ENCODE measurements at places on chromosomes 1 and 21. TPM values are rescaled to one million over a fixed set of nuclear protein-coding genes. Genes with fewer than 3 reads are reported as not detected.
A peak's percentile ranks its signal among the peaks of the same experiment; 100 is the strongest.

Gene ANKRD45
- not detected for polyA plus RNA-seq

DNA sequence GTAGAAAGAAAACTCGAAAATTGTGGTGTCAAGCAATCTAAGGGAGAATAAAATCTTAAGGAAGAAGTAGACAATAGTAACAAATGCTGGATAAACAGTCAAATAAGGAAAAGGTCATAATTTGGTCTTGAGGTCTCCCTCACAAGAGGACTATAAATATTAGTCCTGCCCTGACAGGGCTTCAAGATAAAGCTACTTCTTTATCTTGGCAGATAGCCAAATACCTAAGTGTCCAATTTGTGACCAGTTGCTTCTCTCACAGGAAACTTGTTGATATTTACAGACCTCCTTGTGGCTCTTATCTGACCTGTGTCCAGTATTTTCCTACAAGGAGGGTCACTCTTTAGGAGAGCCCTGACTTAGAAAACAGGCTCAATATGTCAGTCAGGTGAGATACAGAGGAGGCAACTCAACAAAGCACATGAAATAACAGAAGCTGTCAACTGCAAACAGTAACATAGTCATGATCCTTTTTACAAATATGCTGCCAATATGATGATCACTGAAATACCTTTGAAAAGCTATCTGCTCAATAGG lies 88.8 kb downstream of the TNNI3K start:
- no peak overlapping the region for H3K27ac ChIP-seq
- H3K27me3 ChIP-seq = no peaks in the 10 kb centered on the region
- H3K4me3 ChIP-seq = no peak overlapping the region
- DNase-seq = peak; percentile 11

GRCh38 chr21:41630249-41630648 lies 122.3 kb upstream of the TMPRSS2 start:
- no peaks in the 10 kb centered on the region for H3K4me1 ChIP-seq
- H3K4me3 ChIP-seq = no peak overlapping the region
- DNase-seq = peak; percentile 52
- no peak overlapping the region for H3K27ac ChIP-seq
- H3K27me3 ChIP-seq = no peaks in the 10 kb centered on the region

Gene UQCRHL
- polyA plus RNA-seq = 3.4 TPM

DNA sequence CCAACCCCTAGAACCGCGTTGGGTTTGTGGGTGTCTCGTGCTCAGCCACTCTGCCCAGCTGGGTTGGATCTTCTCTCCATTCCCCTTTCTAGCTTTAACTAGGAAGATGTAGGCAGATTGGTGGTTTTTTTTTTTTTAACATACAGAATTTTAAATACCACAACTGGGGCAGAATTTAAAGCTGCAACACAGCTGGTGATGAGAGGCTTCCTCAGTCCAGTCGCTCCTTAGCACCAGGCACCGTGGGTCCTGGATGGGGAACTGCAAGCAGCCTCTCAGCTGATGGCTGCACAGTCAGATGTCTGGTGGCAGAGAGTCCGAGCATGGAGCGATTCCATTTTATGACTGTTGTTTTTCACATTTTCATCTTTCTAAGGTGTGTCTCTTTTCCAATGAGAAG lies 18.7 kb downstream of the TFF3 start:
- H3K27me3 ChIP-seq = no peaks in the 10 kb centered on the region
- no peaks in the 10 kb centered on the region for H3K36me3 ChIP-seq
- H3K4me1 ChIP-seq = no peaks in the 10 kb centered on the region
- no peak for DNase-seq
- no peak overlapping the region for H3K4me3 ChIP-seq

GRCh38 chr21:42423685-42424084 lies 20.0 kb downstream of the UBASH3A start:
- no peak overlapping the region for H3K27ac ChIP-seq
- DNase-seq = no peak
- H3K4me1 ChIP-seq = peaks cover 5% of the 10 kb centered on the region
- peaks cover 52% of the 10 kb centered on the region for H3K27me3 ChIP-seq
- H3K4me3 ChIP-seq = no peak overlapping the region

Gene CCDC181
- polyA plus RNA-seq = 0.95 TPM

DNA sequence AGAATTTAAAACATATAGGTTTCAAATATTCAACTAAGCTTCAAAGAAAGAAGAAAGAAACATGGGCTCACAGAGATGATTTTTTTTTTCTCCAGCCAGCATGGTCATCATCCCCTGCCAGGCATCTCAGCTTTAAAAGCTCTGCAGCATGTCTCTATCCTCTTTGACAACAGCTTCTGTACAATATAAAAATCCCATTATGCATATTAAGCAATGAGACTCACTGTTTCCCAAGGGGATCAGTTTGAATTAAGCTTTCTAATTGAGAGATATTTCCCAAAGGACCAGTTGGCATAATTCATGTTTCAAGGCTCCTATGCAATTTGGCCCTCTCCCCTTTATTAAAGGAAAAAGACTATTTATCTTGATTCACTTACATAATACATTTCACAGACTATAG lies 220.3 kb downstream of the GRIK1 start:
- H3K27me3 ChIP-seq = no peaks in the 10 kb centered on the region
- H3K36me3 ChIP-seq = no peaks in the 10 kb centered on the region
- H3K27ac ChIP-seq = no peak overlapping the region

GRCh38 chr21:29365661-29366265 lies 67.0 kb downstream of the BACH1 start:
- no peak for DNase-seq
- no peak overlapping the region for H3K27ac ChIP-seq
- no peaks in the 10 kb centered on the region for H3K4me1 ChIP-seq
- H3K4me3 ChIP-seq = no peak overlapping the region
- no peaks in the 10 kb centered on the region for H3K27me3 ChIP-seq

- H3K27ac ChIP-seq = no peak overlapping the region
- H3K27me3 ChIP-seq = no peaks in the 10 kb centered on the region
- H3K4me3 ChIP-seq = no peak overlapping the region
Measured at GRCh38 chr1:39751595-39751994, 12.9 kb downstream of the PPIE start.

DNA sequence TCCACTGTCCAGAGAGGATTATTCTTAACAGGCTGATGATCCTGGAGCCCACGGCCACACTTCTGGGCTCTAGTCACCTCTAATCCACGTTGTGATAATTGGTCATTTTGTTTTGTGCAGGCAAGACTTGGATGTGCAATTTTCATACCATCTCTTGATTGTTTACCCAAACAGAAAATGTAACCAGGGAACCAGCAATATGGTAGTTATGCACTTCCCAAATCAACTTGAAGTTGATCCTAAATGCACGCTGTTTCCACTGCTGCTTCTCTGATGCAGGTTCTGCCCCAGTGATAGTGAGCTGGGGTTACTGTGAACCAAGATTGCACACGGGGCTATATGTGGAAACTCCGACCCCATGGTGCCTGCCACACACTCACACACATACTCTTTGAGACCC lies 14.7 kb upstream of the KCNJ15 start:
- no peaks in the 10 kb centered on the region for H3K36me3 ChIP-seq
- peaks cover 8% of the 10 kb centered on the region for H3K4me1 ChIP-seq
- no peak overlapping the region for H3K27ac ChIP-seq
- DNase-seq = no peak
- H3K27me3 ChIP-seq = no peaks in the 10 kb centered on the region

DNA sequence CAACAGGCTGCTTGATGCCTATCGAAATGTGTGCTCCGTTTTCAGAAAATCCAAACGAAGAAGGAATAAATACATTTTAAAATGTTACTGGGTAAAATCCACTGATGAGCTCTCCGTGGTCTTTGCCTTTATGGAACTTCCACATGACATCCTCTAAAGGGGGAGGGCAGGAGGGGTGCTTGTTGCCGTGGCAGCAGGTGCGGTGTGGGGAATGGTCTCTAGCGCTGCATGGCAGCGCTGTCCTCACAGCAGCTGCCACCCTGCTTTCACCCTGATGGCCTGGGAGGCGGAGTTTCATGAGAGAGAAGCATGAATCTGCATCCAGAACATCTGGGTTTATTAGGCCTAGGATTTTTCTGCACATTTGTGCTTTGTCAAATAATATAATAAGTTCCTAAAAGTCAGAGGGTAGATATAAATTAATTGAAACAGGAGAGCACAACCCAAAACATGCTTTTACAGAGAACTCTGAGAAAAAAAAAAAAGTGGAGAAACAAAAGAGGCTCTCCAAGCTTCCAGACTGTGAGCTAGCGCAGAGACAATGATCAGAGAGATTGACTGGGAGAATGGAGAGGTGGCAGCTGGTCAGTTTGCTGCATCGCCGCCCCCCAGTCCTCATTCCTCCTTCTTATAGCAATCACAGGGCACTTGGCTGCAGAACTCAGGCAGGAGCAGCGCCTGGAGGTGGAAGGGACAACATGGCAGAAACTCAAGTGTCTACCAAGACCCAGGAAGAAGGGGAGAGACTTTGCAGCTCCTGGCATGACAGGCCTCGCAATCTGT lies 228.6 kb downstream of the DSCAM start:
- H3K27me3 ChIP-seq = no peaks in the 10 kb centered on the region
- DNase-seq = no peak
- H3K4me3 ChIP-seq = no peak overlapping the region
- no peak overlapping the region for H3K27ac ChIP-seq
- H3K36me3 ChIP-seq = no peaks in the 10 kb centered on the region

DNA sequence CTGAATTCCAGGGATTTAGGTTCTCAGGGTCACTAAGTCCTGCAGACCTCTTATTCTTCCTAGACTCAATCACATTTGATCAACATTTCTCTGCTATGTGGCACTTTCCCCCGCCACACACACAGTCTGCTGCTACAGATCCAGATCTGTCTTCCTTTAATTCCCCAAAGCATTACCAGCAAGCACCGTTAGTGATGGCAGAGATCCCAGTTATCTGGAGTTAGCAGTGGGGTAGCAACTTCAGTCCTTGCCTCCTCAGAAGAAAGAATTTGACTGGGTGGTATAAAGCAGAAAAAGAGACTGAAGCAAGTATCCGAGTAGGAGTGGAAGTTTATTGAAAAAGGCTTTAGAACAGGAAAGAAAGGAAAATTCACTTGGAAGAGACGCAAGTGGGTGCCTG lies 100.4 kb upstream of the ETV3 start:
- peaks cover 30% of the 10 kb centered on the region for H3K4me1 ChIP-seq
- no peak overlapping the region for H3K27ac ChIP-seq
- no peak for DNase-seq

- no peak overlapping the region for H3K27ac ChIP-seq
- DNase-seq = no peak
- peaks cover 54% of the 10 kb centered on the region for H3K4me1 ChIP-seq
- H3K4me3 ChIP-seq = no peak overlapping the region
Measured at GRCh38 chr21:26137379-26138060, 33.0 kb downstream of the APP start.

Gene GNG12
- polyA plus RNA-seq = 41.5 TPM

DNA sequence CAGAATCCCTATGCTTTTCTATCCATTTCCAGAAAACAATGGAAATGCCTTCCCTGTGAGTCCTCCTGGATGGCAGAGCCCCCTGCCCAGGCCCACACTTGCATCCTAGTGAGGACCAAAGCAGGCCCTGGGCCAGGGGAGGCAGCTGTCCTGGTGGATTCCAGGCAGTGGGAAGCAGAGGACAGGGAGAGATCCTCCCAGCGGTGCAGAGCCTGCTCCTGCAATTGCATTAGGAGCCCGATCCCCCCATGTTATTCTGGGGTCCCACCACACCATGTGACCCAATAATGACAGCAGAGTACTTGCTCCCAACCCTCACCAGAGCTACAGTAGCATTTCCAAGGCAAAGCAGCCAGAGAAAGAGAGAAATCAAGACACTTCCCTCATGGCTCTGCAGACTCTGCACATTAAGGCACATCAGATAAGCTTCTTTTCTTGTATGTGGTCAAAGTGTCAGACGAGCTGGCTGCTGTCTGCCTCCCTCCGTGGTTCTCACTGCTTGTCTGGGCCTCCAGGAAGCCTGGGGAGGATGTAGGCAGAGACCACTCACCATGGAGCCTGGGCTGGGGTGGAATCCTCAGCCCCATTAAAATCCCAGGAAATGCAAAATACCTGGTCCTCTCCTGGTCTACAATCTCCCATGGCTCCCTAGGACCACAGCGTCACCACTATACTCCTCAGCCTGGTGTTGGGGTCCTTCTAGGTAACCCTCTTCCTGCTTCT lies 54.9 kb upstream of the RUNX3 start:
- H3K4me3 ChIP-seq = no peak overlapping the region
- no peaks in the 10 kb centered on the region for H3K36me3 ChIP-seq
- H3K4me1 ChIP-seq = no peaks in the 10 kb centered on the region
- peaks cover 14% of the 10 kb centered on the region for H3K27me3 ChIP-seq
- no peak for DNase-seq
- no peak overlapping the region for H3K27ac ChIP-seq

DNA sequence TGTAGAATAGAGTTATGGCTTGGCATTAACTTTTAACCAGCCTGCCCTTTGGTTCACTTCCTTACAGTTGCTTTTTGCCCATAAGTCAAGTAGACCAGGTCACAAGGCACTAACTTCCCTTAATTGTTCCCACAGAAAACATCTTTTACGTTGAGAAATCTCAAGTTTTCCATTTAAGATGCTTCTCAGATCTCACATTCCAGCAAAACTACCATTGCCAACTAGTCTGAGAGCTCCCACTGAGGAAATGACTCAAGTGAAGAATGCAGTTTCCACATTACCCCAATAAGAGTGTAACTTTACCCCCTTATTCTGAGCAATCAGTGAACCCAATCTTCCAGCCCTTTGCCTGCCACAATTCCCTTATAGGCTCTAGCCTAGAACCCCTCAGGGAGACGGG lies 502.2 kb upstream of the OLFM3 start:
- H3K27ac ChIP-seq = no peak overlapping the region
- H3K4me3 ChIP-seq = no peak overlapping the region
- no peak for DNase-seq
- no peaks in the 10 kb centered on the region for H3K27me3 ChIP-seq

- H3K27me3 ChIP-seq = no peaks in the 10 kb centered on the region
- DNase-seq = no peak
- no peak overlapping the region for H3K4me3 ChIP-seq
- H3K27ac ChIP-seq = no peak overlapping the region
- no peaks in the 10 kb centered on the region for H3K4me1 ChIP-seq
- no peaks in the 10 kb centered on the region for H3K36me3 ChIP-seq
Measured at GRCh38 chr1:94004924-94005323, 95.7 kb upstream of the GCLM start.

DNA sequence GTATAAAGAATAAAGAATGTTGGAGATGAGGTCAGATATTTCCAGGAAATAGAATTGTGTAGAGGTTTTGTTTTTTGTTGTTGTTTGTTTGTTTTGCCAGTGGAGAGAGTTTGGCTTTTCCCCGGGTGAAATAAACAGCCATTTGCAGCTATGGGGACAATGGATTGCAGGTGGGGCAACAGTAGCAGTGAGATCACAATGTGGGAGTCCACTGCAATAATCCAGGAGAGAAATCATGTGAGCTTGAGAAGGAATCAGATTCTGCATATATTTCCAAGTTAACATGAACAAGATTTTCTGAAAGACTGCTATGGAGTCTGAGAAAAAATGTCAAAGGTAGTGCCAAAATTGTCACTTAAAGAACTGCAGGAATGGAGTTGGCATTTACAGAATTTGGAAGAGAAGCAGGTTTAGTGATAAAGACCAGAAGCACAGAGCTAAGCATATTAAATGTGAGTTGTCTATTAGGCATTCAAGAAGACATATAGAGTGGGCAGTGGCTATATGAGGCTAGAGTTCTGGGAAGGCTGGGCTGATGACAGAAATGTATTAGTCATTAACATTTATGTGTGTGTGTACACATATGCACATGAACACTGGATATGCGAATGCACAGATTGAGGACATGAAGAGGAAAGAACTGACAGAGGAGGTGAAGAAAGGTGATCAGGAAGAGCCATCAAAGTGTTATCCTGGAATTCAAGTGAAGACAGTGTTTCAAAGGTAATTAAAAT lies 729.6 kb upstream of the PTBP2 start:
- H3K27me3 ChIP-seq = no peaks in the 10 kb centered on the region
- no peak overlapping the region for H3K4me3 ChIP-seq
- no peak for DNase-seq
- no peaks in the 10 kb centered on the region for H3K36me3 ChIP-seq
- H3K4me1 ChIP-seq = no peaks in the 10 kb centered on the region

- no peak for DNase-seq
- H3K36me3 ChIP-seq = no peaks in the 10 kb centered on the region
- H3K4me3 ChIP-seq = no peak overlapping the region
- H3K27me3 ChIP-seq = no peaks in the 10 kb centered on the region
Measured at GRCh38 chr1:239260842-239261241, 125.5 kb upstream of the CHRM3 start.
